Activated naive CD8-positive, alpha-beta T cell treated with anti-CD3 and anti-CD28 coated beads, Interleukin-2, amount 10 ng/mL, durations not matched to agents 7 days and 5 days (primary cell): ENCODE measurements at places on chromosomes 2 and 18. TPM values are rescaled to one million over a fixed set of nuclear protein-coding genes. Genes with fewer than 3 reads are reported as not detected.

GRCh38 chr2:138028538-138028937 is 64.3 kb downstream of the HNMT start:
- no peaks in the 10 kb centered on the region for H3K27me3 ChIP-seq
- no peak for DNase-seq
- no peak overlapping the region for H3K4me3 ChIP-seq
- H3K36me3 ChIP-seq: no peaks in the 10 kb centered on the region
- H3K4me1 ChIP-seq: no peaks in the 10 kb centered on the region

The LYG2 gene
- not detected for total RNA-seq

- H3K27me3 ChIP-seq: peaks cover 29% of the 10 kb centered on the region
- H3K4me3 ChIP-seq: peak within 1 kb of the TSS; percentile 64
- no peaks in the 10 kb centered on the region for H3K36me3 ChIP-seq
- H3K4me1 ChIP-seq: no peaks in the 10 kb centered on the region
- H3K27ac ChIP-seq: no peak within 1 kb of the TSS
- peak; percentile 21 for DNase-seq
Observed at GRCh38 chr18:7117390-7118355, at the start of gene LAMA1. Gene LAMA1 (minus strand): TSS chr18:7117797. CDS start chr18:7117720, 77 bp downstream.

The CLIP4 gene
- total RNA-seq: 36.2 TPM

DNA sequence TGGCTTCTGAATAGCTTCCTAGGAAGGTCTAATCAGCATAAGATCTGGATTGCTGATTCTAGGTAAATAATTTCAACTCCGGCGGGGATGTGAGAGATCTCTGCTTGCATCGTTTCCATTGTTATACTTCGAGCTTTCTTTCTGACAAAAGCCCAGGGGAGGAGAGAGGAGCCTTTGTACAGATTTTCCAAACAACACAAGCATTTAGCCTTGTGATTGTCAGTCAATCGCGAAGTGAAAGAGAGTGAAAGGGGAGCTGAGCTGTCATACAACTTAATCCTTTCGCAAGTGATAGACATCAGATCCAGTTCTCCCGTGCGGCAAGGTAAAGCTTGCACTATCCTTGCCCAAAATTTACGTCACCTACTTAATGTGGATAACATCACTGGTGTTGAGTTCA is 26.2 kb downstream of the RALB start:
- H3K36me3 ChIP-seq: peaks cover 55% of the 10 kb centered on the region
- H3K4me1 ChIP-seq: peaks cover 7% of the 10 kb centered on the region
- no peak overlapping the region for H3K27ac ChIP-seq
- H3K4me3 ChIP-seq: no peak overlapping the region
- H3K27me3 ChIP-seq: no peaks in the 10 kb centered on the region
